ENCODE measurements at places on chromosomes 1 and 21. TPM values are rescaled to one million over a fixed set of nuclear protein-coding genes. Genes with fewer than 3 reads are reported as not detected.

PRAMEF9 gene
- not detected for total RNA-seq

FMO3 gene
- 13.9 TPM for total RNA-seq

MARK1 gene
- 11.9 TPM for total RNA-seq

MEX3A gene
- not detected for total RNA-seq

ADAMTS5 gene
- 5.8 TPM for total RNA-seq

NMNAT2 gene
- 0.68 TPM for total RNA-seq

MIXL1 gene
- total RNA-seq: not detected

CDC42 gene
- 187 TPM for total RNA-seq

- no peaks in the 10 kb centered on the region for H3K36me3 ChIP-seq
- H3K4me3 ChIP-seq: no peak overlapping the region
- no peak for DNase-seq
- no peak overlapping the region for H3K27ac ChIP-seq
- no peaks in the 10 kb centered on the region for H3K4me1 ChIP-seq
Measured at GRCh38 chr21:34900376-34900775, 148.7 kb downstream of the RUNX1 start.

DNA sequence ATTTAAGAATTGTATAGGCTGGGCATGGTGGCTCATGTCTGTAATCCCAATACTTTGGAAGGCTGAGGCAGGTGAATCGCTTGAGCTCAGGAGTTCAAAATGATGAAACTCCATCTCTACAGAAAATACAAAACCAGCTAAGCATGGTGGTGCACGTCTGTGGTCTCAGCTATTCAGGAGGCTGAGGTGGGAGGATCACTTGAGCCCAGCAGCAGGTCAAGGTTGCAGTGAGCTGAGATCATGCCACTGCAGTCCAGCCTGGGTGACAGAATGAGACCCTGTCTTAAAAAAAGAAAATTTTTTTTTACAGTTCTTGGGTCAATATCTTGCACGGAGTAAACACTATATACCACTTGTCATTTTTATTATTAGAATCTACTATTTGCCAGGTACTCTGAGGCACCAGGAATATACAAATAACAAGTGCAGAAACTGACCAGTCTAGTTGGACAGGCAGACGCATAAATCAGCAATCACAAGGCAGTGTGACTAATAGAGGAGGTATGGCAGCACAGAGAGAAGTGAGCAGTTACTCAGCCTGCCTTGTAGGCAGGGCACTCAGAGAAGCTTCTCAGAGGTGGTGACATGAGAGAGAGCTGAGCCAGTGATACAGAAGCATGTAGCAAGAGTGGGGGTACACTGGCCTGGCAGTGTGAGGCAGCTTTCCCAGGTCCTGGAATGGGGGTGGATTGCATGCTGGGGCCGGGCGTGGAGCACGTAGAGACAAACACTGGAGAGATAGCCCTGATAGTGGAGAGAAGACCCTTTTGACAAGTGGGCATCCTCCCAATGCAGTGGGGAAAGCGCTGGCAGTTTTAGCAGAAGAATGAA lies 8.0 kb downstream of the PHLDA3 start:
- H3K27ac ChIP-seq: peak overlapping the region; percentile 97
- H3K36me3 ChIP-seq: peaks cover 19% of the 10 kb centered on the region
- no peaks in the 10 kb centered on the region for H3K27me3 ChIP-seq
- DNase-seq: peak; percentile 71

DNA sequence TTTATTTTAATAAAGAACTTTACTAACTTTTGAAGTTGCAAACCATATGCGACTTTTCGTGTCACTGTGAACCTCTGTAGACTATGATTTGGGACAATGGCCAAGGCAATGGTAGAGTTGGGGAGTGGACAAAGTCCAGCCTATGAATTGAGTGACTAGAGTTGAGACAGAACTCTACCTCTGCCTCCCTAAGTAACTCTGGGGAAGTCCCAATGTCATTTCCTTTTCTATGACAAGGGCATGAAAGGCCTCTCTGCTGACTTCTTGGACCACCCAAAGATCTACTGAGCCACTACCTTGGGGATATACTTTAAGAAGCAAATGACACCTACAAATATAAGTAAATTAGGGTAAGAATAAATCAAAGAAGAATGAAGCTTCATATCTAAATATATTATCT lies 19.3 kb downstream of the BEND5 start:
- H3K4me1 ChIP-seq: peaks cover 6% of the 10 kb centered on the region
- H3K4me3 ChIP-seq: no peak overlapping the region
- peaks cover 13% of the 10 kb centered on the region for H3K36me3 ChIP-seq

GRCh38 chr1:59541161-59541560 lies 244.3 kb downstream of the FGGY start:
- H3K27me3 ChIP-seq: no peaks in the 10 kb centered on the region
- H3K36me3 ChIP-seq: no peaks in the 10 kb centered on the region
- DNase-seq: no peak

- no peak for DNase-seq
- H3K4me3 ChIP-seq: peak overlapping the region; percentile 3
- peaks cover 13% of the 10 kb centered on the region for H3K4me1 ChIP-seq
- H3K27ac ChIP-seq: no peak overlapping the region
- H3K36me3 ChIP-seq: no peaks in the 10 kb centered on the region
Measured at GRCh38 chr1:62012836-62013235, 181.8 kb upstream of the L1TD1 start.

DNA sequence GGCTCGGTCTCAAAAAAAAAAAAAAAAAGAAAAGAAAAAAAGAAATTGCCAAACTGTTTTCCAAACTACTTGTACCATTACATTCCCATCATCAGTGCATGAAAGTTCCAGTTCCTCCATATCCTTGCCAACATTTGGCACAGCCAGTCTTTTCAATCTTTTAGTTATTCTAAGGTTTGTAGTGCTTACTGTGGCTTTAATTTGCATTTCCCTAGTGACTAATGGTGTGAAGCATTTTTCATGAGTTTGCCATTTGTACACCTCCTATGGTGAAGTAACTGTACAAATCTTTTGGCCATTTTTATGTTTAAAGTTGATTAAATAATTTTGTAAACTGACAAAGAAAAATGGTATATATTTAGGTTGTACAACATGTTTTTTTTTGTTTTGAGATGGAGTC lies 70.7 kb downstream of the DEGS1 start:
- no peak overlapping the region for H3K27ac ChIP-seq
- H3K4me3 ChIP-seq: no peak overlapping the region
- no peaks in the 10 kb centered on the region for H3K4me1 ChIP-seq
- no peak for DNase-seq

- H3K27me3 ChIP-seq: no peaks in the 10 kb centered on the region
- H3K4me3 ChIP-seq: peak overlapping the region; percentile 42
- H3K36me3 ChIP-seq: no peaks in the 10 kb centered on the region
- no peak for DNase-seq
Measured at GRCh38 chr1:215636258-215636965, 69.3 kb downstream of the KCTD3 start.

- no peaks in the 10 kb centered on the region for H3K4me1 ChIP-seq
- no peak overlapping the region for H3K4me3 ChIP-seq
- no peaks in the 10 kb centered on the region for H3K27me3 ChIP-seq
Measured at GRCh38 chr1:201305815-201306214, 22.5 kb downstream of the PKP1 start.

- H3K27ac ChIP-seq: no peak overlapping the region
- no peak overlapping the region for H3K4me3 ChIP-seq
- no peak for DNase-seq
- H3K27me3 ChIP-seq: no peaks in the 10 kb centered on the region
Measured at GRCh38 chr1:176384841-176385240, 78.1 kb upstream of the PAPPA2 start.

GRCh38 chr21:36524477-36524876 lies 44.6 kb upstream of the CLDN14 start:
- H3K27me3 ChIP-seq: no peaks in the 10 kb centered on the region
- DNase-seq: no peak
- no peak overlapping the region for H3K27ac ChIP-seq
- H3K4me1 ChIP-seq: no peaks in the 10 kb centered on the region
- H3K4me3 ChIP-seq: no peak overlapping the region
- no peaks in the 10 kb centered on the region for H3K36me3 ChIP-seq

DNA sequence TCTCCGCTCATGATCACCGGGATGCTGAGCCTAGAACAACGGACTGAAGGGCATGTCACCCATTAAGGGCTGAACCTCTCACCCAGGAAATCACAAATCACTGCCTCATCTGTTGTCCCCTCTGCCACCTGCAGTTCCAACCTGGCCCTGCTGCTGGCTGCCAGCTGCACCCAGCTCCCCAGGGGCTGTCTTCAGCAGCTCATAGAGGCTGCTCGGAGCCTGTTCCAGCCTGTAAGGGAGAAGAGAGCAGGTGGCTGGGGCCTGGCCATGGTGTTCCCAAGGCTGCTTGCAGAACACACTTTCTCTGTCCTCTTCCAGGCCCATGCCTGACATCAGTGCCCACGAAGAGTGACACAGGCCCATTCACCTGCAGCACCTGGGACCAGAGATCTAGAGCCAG lies 44.5 kb upstream of the DISP3 start:
- no peak overlapping the region for H3K4me3 ChIP-seq
- H3K36me3 ChIP-seq: no peaks in the 10 kb centered on the region
- H3K27ac ChIP-seq: no peak overlapping the region
- no peaks in the 10 kb centered on the region for H3K4me1 ChIP-seq
- H3K27me3 ChIP-seq: no peaks in the 10 kb centered on the region
- DNase-seq: no peak

- no peak for DNase-seq
- H3K4me3 ChIP-seq: no peak overlapping the region
- H3K27me3 ChIP-seq: no peaks in the 10 kb centered on the region
- peaks cover 8% of the 10 kb centered on the region for H3K4me1 ChIP-seq
- H3K36me3 ChIP-seq: no peaks in the 10 kb centered on the region
Measured at GRCh38 chr1:94949681-94950661, 23.1 kb upstream of the CNN3 start.

DNA sequence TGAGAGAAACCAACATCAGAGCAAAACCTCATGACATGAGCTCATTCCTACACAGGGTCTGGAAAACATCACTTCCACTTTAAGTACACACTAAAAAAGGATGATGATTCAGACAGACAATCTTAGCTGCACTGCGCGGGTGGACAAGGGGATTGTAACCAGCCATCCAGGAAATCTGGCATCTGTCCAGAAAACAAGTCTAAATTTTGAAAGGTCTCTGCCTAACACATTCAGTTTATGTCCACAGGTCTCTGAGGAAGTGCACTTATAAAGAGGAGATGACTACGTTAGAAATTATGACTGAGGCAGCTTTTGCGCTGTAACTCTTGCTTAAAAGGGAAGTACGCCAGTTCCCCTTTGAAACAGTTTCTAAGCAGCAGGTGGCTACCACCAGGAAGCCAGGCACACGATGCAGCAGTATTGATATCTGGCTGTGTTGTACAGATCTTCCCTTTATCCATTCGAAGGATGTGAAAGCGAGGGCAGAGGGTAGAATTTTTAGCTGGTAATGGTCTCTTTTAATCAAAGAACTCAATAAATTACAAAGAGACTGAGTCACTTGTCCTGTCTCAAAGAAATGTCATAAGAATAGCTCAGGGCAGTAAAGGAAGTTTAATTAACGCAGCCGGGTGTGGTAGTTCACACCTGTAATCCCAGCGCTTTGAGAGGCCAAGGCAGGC lies 128.0 kb downstream of the SETD4 start:
- H3K4me3 ChIP-seq: no peak overlapping the region
- DNase-seq: no peak
- no peaks in the 10 kb centered on the region for H3K4me1 ChIP-seq
- H3K27ac ChIP-seq: peak overlapping the region; percentile 49
- no peaks in the 10 kb centered on the region for H3K27me3 ChIP-seq

DNA sequence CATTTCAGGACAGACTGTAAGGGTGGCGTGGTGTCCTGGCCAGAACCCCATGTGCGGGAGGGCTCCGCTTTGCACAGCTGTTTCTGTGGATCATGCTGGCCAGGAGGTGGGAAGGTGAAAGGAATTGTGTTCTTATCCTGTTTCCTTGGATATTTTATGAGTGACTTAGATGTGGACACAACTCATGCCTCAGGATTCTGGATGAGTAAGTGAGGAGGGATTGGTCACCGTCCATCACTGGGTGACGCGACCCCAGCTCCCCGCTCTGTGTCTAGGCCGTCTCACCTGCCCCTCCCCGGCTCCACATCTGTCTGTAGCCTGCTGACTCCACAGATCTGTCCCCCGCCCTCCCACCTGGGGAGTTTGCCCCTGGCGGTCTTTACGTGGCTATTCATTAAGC lies 48.8 kb downstream of the PIK3CD start:
- no peak overlapping the region for H3K4me3 ChIP-seq
- peaks cover 8% of the 10 kb centered on the region for H3K4me1 ChIP-seq
- H3K36me3 ChIP-seq: no peaks in the 10 kb centered on the region

DNA sequence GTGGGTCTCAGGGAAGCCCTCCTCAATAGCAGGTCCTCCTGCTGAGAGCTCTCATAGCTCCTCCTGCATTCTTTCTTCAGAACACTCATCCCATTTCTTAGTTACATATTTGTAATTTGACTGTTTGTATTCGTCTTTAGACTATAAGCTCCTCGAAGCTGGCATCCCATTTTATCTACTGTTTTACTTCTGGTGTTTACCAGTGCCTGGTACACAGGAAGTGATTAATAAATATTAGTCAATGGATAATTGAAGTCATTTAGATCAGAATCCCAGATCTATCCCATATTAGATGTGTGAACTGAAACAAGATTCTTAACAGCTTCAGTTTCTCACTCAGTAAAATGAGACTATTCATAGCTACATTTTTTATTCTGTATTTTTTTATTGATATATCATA lies 88.7 kb downstream of the PLPP3 start:
- no peaks in the 10 kb centered on the region for H3K27me3 ChIP-seq
- peaks cover 19% of the 10 kb centered on the region for H3K4me1 ChIP-seq
- peaks cover 6% of the 10 kb centered on the region for H3K36me3 ChIP-seq
- DNase-seq: no peak

DNA sequence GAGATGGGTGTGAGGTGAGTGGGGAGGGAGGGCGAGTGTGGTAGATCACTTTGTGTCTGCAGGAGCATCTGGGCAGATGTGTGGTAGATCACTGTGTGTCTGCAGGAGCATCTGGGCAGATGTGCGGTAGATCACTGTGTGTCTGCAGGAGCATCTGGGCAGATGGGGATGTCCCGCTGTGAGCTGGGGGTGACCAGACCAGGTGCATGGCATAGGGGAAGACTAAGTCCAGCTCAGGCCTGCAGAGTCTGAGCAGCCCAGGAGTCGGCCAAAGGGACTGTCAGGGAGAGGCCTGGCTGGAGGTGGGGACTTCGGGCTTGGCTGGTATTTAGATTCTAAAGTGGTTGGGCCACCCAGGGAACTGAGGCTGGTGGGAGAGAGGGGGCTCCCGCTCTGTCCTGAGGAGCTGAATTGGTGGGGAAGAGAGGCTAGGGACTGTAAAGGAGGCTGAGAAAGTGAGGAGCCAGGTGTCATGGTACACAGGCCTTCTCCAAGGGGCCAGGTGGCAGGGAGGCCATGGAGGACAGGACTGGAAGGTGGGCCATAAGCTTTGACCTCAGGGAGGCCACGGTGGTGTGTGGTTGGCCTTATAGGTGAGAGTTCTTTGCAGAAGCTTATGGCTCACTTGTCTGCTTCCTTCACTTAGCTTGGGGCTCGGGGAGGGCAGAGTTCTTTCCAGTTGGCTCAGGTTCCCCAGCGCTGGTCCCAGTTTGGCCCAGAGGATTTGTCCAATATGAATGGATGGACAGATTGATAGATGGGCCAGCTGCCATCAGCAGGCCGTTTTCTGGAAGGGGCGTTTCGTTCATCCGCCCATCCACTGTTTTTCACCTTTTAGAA lies 15.6 kb downstream of the ZNF362 start:
- H3K36me3 ChIP-seq: peaks cover 11% of the 10 kb centered on the region
- no peak for DNase-seq
- H3K4me3 ChIP-seq: no peak overlapping the region
- H3K27ac ChIP-seq: peak overlapping the region; percentile 34
- H3K4me1 ChIP-seq: peaks cover 81% of the 10 kb centered on the region

GRCh38 chr21:31201144-31201543 lies 142.9 kb downstream of the TIAM1 start:
- no peaks in the 10 kb centered on the region for H3K27me3 ChIP-seq
- DNase-seq: no peak
- H3K27ac ChIP-seq: no peak overlapping the region
- no peaks in the 10 kb centered on the region for H3K36me3 ChIP-seq

Data from thoracic aorta (tissue), 2 donors.